COR-L47 (cell line): ENCODE measurements at places on chromosomes 3 and 15.

GRCh38 chr3:2244137-2244536, 145.5 kb downstream of the CNTN4 start:
- DNase-seq = no peak

- DNase-seq = no peak
These were observed 185.9 kb upstream of the NSMCE3 start for GRCh38 chr15:29455530-29455929.

- DNase-seq = no peak
These were observed at the start of gene FBN1 for GRCh38 chr15:48645558-48646330. FBN1 (minus strand) TSS chr15:48645709; CDS start chr15:48644769, 940 bp downstream.

GRCh38 chr3:180678231-180678630, 1.1 kb downstream of the CCDC39 start:
- no peak for DNase-seq
